BE2C (cell line): ENCODE measurements at places on chromosomes 13 and 19.
A peak's percentile ranks its signal among the peaks of the same experiment; 100 is the strongest.

DNA sequence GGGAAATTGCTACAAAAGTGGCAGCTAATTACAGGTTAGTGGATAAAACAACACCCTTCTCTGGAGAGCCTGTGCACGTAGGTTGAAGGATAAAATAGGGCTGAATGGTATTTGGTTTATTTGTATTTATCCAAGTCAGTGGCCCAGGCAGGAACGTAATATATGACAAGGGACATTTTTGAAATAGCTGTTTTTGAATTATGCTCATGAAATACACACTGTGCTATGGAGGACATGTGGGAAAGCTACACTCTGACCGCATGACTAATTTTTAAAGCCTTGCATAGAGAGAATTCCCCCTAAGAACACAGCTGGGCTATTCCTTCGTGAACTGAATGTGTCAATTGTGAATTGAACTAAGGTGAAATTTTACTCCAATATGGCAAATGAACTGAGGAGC is 292.1 kb upstream of the MAB21L1 start:
- no peak for DNase-seq

DNA sequence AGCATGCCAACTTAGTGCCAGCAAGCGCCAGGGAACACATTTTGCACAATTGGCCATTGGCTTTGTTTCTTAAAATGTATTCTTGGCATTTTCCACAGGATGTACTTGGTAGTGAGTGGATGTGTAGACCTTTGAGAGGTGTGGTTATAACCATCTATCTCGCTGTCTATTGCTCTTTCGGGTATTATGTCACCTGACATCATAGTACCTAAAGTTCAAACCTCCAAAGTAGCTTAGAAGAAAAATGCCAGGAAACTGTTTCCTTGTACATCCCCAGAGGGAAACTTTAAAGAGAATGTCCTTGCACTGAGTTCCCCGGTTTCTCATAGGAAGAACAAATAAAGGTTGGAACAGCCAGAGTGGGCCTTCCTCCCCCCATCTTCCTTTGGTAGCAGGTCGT is 87.6 kb downstream of the FGF9 start:
- DNase-seq: no peak

- DNase-seq: no peak
Observed at GRCh38 chr19:22603518-22604440, 30.3 kb upstream of the ZNF492 start.

- DNase-seq: no peak
Observed at GRCh38 chr13:92649140-92649813, 577.3 kb upstream of the GPC6 start.

GRCh38 chr19:6259312-6259861 is 20.4 kb downstream of the MLLT1 start:
- no peak for DNase-seq

- no peak for DNase-seq
Observed at GRCh38 chr19:46624958-46625661, at the start of gene PTGIR. Gene PTGIR (minus strand): TSS chr19:46625089. CDS start chr19:46624225, 864 bp downstream.

- DNase-seq: peak; percentile 88
Observed at GRCh38 chr19:50147462-50148423, 15.3 kb downstream of the IZUMO2 start.

GRCh38 chr13:112362021-112362420 is 14.1 kb upstream of the SPACA7 start:
- no peak for DNase-seq

DNA sequence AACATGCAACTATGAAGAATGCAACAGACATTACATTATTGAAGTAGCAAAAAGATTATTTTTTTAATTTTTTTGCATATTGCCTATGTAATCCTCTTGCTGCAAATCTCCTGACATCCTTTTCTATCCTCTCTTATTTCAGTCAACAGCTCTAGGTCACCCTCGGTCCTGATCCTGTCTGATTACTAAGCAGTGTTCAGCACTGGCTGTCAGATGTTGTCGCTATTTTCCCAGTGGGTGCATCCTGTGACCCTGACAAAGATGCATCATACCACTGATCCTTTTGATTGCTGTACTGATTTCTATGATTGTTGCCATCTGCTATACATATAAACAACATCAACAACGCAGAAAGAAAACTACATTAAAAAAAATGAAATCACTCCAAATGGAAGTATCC is 443.7 kb upstream of the PRR20A start:
- no peak for DNase-seq

DNA sequence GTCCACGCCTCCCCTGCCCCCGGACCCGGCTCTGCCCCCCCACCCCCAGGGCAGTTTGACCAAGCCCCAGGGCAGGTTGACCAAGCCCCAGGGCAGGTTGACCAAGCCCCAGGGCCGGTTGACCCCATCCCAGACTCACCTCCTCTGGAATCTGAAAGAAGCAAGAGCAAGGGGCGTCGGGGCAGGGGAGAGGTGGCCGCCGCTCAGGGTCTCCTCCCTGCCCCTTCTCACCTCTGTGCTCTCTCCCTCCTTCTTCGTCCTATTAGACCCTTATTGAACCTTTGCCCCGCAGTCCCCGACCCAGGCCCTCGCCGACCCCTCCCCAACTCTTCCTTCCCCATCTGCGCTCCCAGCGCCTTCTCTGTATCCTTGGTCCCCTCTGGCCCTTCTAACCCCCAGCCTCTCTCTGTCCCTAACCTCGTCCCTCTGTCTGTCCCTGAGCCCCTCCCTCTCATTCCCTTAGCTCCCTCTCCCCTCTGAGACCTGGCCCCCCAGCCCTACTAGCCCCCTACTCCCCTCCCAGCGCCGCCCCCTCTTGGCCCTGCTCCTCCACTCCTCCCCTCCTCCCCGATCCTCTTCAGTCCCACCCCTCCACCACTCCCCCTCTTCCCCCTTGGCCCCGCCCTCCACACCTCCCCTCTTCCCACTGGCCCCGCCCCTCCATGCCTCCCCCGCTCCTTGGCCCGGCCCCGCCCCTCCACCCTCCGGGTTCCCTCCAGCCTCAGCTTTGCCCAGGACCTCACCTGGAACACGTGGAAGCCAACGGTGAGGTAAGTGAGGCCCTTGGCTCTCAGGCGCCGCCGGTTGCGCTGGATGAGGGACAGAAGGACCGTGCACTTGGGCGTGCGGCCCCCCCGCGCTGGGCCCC is 7.6 kb downstream of the CAPN12 start:
- no peak for DNase-seq

GRCh38 chr13:74444864-74445479 is 310.8 kb upstream of the KLF12 start:
- DNase-seq: peak; percentile 8
